A549 treated with AZD2906 at 1 μM for 4 hours (cell line): ENCODE measurements at places on chromosomes 1 and 21. TPM values are rescaled to one million over a fixed set of nuclear protein-coding genes. Genes with fewer than 3 reads are reported as not detected.

The C1orf141 gene
- total RNA-seq = not detected in 5 replicates

The AMY1C gene
- not detected in 5 replicates for total RNA-seq

The VPS72 gene
- 45.3 to 64.3 TPM (median 46.2 TPM) in 5 replicates for total RNA-seq

The CDA gene
- total RNA-seq = 33.3 to 43.7 TPM (median 34.5 TPM) in 5 replicates

The OR14K1 gene
- total RNA-seq = not detected in 5 replicates

The LCE1D gene
- not detected in 5 replicates for total RNA-seq

The CR1L gene
- total RNA-seq = 0.15 TPM in 1 of 5 replicates, not detected in the others

The OLFML3 gene
- 3.7 to 4.7 TPM (median 3.9 TPM) in 5 replicates for total RNA-seq

The AHCYL1 gene
- 43.4 to 49.8 TPM (median 47.5 TPM) in 5 replicates for total RNA-seq

The S100A7 gene
- not detected in 5 replicates for total RNA-seq

The COL18A1 gene
- 136 to 168 TPM (median 156 TPM) in 5 replicates for total RNA-seq

The S1PR1 gene
- total RNA-seq = 0.08 to 0.23 TPM (median 0.20 TPM) in 5 replicates

The TRPM2 gene
- 7.5 to 10.7 TPM (median 8.7 TPM) in 5 replicates for total RNA-seq

The NT5C1A gene
- total RNA-seq = 0.06 TPM in 1 of 5 replicates, not detected in the others

The GPX7 gene
- total RNA-seq = not detected in 5 replicates

The CCDC181 gene
- 0.10 to 0.22 TPM (median 0.11 TPM) in 5 replicates for total RNA-seq

The MAEL gene
- not detected in 5 replicates for total RNA-seq

The GNG4 gene
- total RNA-seq = 10.4 to 16.4 TPM (median 12.7 TPM) in 5 replicates

The KCTD3 gene
- total RNA-seq = 39.3 to 62.9 TPM (median 46.8 TPM) in 5 replicates

The KRTAP19-1 gene
- total RNA-seq = not detected in 5 replicates

The IVL gene
- 0.06 to 0.18 TPM (median 0.11 TPM) in 4 of 5 replicates, not detected in the other for total RNA-seq

The DNAH14 gene
- 12.9 to 15.4 TPM (median 14.5 TPM) in 5 replicates for total RNA-seq

The C8A gene
- not detected in 5 replicates for total RNA-seq

The SLC5A9 gene
- 0.05 TPM in 1 of 5 replicates, not detected in the others for total RNA-seq

The CALML6 gene
- 0.12 to 0.23 TPM (median 0.15 TPM) in 5 replicates for total RNA-seq

The PDPN gene
- total RNA-seq = 0.10 TPM in 1 of 5 replicates, not detected in the others

The SLFNL1 gene
- 0.02 to 0.05 TPM (median 0.05 TPM) in 3 of 5 replicates, not detected in the others for total RNA-seq

The PKP1 gene
- 0.02 to 0.07 TPM (median 0.05 TPM) in 5 replicates for total RNA-seq

The DIO1 gene
- total RNA-seq = not detected in 5 replicates

The LRRC38 gene
- total RNA-seq = 0.05 to 0.11 TPM (median 0.09 TPM) in 5 replicates

The CNIH3 gene
- 0.33 to 0.69 TPM (median 0.46 TPM) in 5 replicates for total RNA-seq

The FLG2 gene
- total RNA-seq = not detected in 5 replicates
